CD14-positive monocyte (primary cell): ENCODE measurements at places on chromosomes 2 and 18. TPM values are rescaled to one million over a fixed set of nuclear protein-coding genes. Genes with fewer than 3 reads are reported as not detected.

DNA sequence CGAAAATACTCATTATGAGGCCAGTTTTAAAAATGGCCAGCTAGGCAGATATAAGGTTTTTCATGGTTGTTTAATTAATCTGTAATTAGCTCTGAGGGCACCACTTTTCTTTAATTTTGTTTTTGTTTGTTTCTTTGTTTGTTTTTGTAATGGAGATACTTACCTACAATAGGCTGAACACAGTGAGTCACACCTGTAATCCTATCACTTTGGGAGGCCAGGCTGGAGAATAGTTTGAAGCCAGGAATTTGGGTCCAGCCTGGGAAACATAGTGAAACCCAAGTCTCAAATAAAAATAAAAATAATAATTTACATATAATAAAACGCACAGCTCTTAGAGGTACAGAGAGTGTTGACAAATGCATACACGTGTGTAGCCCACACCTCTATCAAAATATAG, 56.8 kb upstream of the MSH2 start:
- no peak overlapping the region for H3K27ac ChIP-seq
- no peak for DNase-seq
- H3K27me3 ChIP-seq: peaks cover 2% of the 10 kb centered on the region

DNA sequence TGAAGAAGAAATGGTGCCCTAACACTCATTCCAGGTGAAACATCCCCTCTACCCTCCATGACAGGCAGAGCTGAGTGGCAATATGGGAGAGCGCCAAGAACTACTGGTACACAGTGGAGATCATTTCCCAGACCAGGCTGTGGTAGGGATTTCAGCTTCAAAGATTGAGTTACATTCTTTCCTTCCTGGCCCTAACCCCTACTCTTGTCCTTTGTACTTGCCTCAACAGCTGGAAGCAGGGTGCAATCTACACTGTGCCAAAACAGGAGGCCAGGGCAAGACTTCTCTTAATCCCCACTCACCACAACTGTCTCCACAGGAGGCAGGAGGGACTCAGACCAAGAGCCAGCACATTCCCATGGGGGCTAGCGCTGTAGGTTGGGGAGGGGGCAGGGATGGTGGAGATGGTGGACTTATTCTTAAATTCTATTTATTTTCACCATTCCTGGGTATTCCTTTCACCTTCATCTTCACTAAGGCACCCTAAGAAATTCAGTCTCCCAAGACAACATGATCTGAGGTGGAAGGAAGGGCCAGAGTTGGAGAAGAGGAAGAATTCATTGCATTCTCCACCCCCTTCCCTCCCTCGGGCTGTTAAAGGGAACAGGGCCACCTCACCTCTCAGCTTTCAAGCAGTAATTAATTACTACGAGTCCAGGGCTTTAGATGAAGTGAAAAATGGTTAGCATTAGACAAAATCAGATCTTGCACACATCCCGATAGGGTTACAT, 65.9 kb downstream of the AAK1 start:
- DNase-seq: no peak
- peaks cover 74% of the 10 kb centered on the region for H3K4me1 ChIP-seq
- H3K27me3 ChIP-seq: no peaks in the 10 kb centered on the region
- no peak overlapping the region for H3K27ac ChIP-seq
- H3K36me3 ChIP-seq: no peaks in the 10 kb centered on the region

DNA sequence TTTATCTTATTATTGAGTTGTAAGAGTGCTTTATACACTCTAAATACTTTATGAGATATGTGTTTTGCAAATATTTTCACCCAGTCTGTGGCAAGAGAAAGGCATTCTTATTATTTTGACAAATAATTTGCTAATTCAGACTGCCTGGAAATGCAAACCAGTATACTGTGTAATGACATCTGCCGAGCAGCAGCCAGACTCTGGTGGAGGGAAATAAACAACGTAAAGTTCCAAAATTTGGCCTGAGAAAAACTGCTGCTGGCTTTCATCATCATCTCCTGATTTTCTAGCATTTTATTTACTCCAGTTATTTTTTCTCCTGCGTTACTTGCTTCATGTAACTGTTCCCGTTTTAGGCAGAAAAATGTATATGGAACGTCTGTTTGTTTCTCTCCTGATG, 161.6 kb downstream of the RNF152 start:
- no peak overlapping the region for H3K27ac ChIP-seq
- H3K4me3 ChIP-seq: no peak overlapping the region
- DNase-seq: no peak
- peaks cover 11% of the 10 kb centered on the region for H3K27me3 ChIP-seq
- H3K36me3 ChIP-seq: no peaks in the 10 kb centered on the region

DNA sequence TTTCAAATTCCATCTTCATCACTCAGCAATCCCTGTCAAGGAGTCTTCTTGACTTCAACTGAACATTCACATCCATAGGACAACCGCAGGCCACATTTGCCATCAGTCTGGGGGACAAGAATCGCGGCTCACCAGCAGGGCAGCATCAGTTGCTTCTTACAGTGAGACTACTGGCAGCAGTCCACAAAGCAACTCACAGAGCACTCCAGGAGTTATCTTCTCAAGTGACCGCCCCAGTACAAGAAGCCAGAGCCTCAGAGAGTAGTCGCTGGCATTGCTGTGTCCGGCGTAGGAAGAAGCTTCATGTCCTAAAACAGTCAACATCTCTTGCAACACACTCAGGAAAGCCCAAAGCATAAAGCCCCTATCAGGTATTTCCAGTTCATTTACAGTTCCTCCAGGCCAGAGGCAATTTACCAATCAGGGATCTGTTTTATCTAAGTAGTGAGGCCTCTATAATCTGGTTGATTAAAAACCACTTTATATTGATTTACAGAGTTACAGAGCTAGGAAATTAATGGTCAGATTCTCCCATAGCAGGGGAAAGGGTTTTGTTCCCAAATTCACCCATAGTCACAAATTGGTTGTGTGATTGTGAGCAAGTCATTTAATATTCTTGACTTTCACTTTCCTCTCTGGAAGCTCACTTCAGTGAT, 177.3 kb downstream of the NBAS start:
- no peaks in the 10 kb centered on the region for H3K27me3 ChIP-seq
- H3K27ac ChIP-seq: no peak overlapping the region
- H3K4me3 ChIP-seq: no peak overlapping the region
- peaks cover 9% of the 10 kb centered on the region for H3K36me3 ChIP-seq

GRCh38 chr2:196939371-196939770, 12.9 kb upstream of the PGAP1 start:
- H3K36me3 ChIP-seq: no peaks in the 10 kb centered on the region
- no peak for DNase-seq
- H3K27me3 ChIP-seq: no peaks in the 10 kb centered on the region
- H3K4me3 ChIP-seq: no peak overlapping the region

GRCh38 chr2:226981791-226982326, 146.0 kb downstream of the RHBDD1 start:
- H3K4me1 ChIP-seq: no peaks in the 10 kb centered on the region
- H3K36me3 ChIP-seq: no peaks in the 10 kb centered on the region
- DNase-seq: no peak
- H3K4me3 ChIP-seq: no peak overlapping the region
- H3K27me3 ChIP-seq: no peaks in the 10 kb centered on the region

DNA sequence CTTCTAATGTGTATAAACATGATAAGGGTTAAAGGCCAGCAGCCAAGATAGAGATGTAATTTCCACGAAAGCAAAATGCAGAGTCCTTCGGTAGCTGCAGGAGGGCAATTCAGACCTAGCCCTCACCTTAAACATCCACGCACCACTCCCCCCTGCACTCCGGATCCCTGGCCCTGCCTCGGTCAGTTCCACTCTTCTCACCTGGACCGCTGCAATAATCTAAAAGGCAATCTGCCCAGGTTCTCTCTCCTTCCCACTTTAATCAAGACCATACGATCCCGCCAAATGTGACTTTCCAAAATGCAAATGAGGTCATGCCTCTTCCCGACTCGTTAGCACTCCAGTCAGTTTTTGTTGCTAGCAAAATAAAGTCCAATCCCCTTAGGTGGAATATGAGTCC, 485.2 kb downstream of the EIPR1 start:
- H3K4me3 ChIP-seq: no peak overlapping the region
- H3K27ac ChIP-seq: no peak overlapping the region
- no peaks in the 10 kb centered on the region for H3K27me3 ChIP-seq
- H3K4me1 ChIP-seq: no peaks in the 10 kb centered on the region
- no peaks in the 10 kb centered on the region for H3K36me3 ChIP-seq
- DNase-seq: no peak

DNA sequence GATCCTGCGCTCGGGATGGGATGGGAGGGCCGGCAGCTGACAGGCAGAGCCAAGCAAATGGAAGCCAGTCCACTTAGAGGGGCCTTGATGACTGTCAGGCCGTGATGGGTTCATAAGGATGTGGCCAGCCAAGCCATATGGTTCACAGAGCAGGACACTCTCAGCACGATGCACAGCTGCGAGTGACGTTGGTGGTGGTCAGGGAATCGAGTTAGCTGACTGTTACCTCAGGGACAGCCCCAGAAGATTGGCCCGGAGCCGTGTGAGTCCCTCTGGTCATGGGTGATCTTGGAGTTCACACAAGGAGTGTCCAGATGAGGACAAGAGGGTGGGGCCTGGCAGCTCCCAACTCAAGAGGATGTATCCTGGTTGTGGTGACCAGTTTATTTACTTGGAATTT, 70.2 kb downstream of the TPGS2 start:
- no peak overlapping the region for H3K4me3 ChIP-seq
- H3K36me3 ChIP-seq: no peaks in the 10 kb centered on the region
- H3K27me3 ChIP-seq: no peaks in the 10 kb centered on the region
- no peak overlapping the region for H3K27ac ChIP-seq

DNA sequence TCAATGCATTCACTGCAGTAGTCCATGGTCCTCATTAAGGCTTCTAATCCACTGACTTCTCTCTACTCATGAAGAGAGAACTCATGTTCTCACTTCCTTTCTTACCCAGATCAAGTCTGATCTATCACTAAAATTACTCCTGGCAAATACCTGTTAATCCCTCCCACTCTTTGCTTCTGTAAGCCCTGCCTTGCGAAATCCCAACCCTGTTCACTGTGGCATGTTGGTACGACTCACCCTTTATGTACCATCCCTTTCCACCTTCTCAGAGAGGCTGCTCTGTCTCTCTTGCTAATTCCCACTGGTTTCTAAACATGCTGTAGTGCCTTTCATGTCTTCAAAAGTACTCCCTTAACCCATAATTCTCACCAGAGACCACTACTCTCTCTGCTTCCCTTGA, 272.2 kb upstream of the ACVR2A start:
- no peak overlapping the region for H3K27ac ChIP-seq
- peaks cover 13% of the 10 kb centered on the region for H3K4me1 ChIP-seq
- no peaks in the 10 kb centered on the region for H3K27me3 ChIP-seq
- H3K4me3 ChIP-seq: no peak overlapping the region
- H3K36me3 ChIP-seq: no peaks in the 10 kb centered on the region
- DNase-seq: no peak

DNA sequence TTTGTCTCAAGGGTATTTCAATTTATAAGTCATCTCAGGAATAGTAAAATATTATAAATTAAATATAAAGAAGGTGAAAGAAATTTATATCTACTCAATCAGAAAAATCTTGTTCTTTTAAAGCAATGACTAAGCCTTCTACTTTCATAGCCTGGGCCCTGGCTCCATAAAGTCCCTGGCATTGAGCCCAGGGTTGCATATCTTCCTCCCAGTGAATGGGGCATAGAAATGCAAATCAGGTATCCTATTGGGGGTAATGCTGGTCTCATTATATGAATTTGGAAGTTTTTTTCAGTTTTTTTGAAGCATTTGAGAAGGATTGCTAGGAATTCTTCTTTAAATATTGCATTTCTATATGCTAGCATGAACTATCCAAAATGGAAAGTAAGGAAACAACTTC, 73.9 kb upstream of the MC2R start:
- H3K4me3 ChIP-seq: no peak overlapping the region
- H3K27me3 ChIP-seq: no peaks in the 10 kb centered on the region
- no peaks in the 10 kb centered on the region for H3K4me1 ChIP-seq
- H3K36me3 ChIP-seq: no peaks in the 10 kb centered on the region
- H3K27ac ChIP-seq: no peak overlapping the region

DNA sequence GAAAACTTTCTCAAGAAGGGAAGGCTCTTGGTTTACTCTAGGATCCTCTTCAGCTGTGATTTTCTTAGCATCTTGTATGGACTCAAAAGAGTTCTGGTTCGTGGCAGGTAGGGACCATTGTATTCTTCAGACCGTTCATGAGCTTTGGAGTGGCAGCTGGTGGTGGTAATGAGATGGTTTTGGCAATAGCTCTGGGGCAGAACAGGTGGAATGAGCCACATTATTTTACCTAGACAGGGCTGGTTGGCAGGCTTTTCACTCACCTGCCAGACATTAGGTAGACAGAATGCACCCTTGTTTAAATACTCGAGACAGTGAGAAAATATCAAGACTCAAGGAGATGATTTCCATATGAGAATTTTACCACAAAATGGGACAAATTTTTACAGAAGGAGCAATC, 26.2 kb upstream of the MGAT5 start:
- H3K27ac ChIP-seq: no peak overlapping the region
- H3K4me3 ChIP-seq: no peak overlapping the region
- no peaks in the 10 kb centered on the region for H3K36me3 ChIP-seq
- H3K4me1 ChIP-seq: peaks cover 8% of the 10 kb centered on the region
- no peak for DNase-seq

DNA sequence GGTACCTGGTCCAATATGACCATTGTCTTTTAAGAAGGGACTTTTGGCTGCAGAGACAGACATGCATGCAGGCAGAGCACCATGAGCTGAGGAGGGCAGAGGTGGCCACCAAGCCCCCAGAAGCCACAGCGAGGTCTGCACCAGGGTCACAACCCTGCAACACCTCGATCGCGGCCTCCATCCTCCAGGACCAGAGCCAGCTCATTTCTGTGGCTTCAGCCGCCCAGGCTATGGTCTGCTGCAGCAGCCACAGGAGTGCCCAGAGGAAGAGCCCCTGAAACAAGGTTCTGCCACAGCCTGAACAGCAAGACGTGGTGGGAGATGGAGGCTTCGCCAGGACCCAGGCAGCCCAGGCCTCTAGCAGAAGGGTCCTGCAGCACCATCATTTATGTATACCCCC, 53.9 kb downstream of the ANKMY1 start:
- no peaks in the 10 kb centered on the region for H3K4me1 ChIP-seq
- no peak for DNase-seq
- peaks cover 17% of the 10 kb centered on the region for H3K36me3 ChIP-seq

GRCh38 chr18:30106356-30106755, 936.2 kb downstream of the DSC3 start:
- no peaks in the 10 kb centered on the region for H3K4me1 ChIP-seq
- H3K27ac ChIP-seq: no peak overlapping the region
- H3K4me3 ChIP-seq: no peak overlapping the region
- H3K36me3 ChIP-seq: no peaks in the 10 kb centered on the region

GRCh38 chr2:3487432-3487831, 31.9 kb downstream of the ADI1 start:
- H3K4me3 ChIP-seq: no peak overlapping the region
- H3K27me3 ChIP-seq: no peaks in the 10 kb centered on the region
- no peak for DNase-seq
- no peaks in the 10 kb centered on the region for H3K4me1 ChIP-seq
- peaks cover 8% of the 10 kb centered on the region for H3K36me3 ChIP-seq

- no peak for DNase-seq
- no peaks in the 10 kb centered on the region for H3K4me1 ChIP-seq
- H3K27me3 ChIP-seq: no peaks in the 10 kb centered on the region
Observed at GRCh38 chr18:71249791-71250190, 960.9 kb downstream of the SOCS6 start.

GRCh38 chr2:60544062-60544461, 9.4 kb downstream of the BCL11A start:
- DNase-seq: peak; percentile 95
- H3K27me3 ChIP-seq: no peaks in the 10 kb centered on the region
- H3K27ac ChIP-seq: peak overlapping the region; percentile 89
- H3K4me1 ChIP-seq: peaks cover 56% of the 10 kb centered on the region

CTDP1 gene
- polyA plus RNA-seq: 9.1 TPM

GCG gene
- not detected for polyA plus RNA-seq

IL1A gene
- polyA plus RNA-seq: 0.26 TPM

ELOA2 gene
- not detected for polyA plus RNA-seq

AFF3 gene
- 0.17 TPM for polyA plus RNA-seq

ATP6V1B1 gene
- polyA plus RNA-seq: not detected

PSMA8 gene
- not detected for polyA plus RNA-seq

SPATA3 gene
- not detected for polyA plus RNA-seq

NEU2 gene
- not detected for polyA plus RNA-seq
